NCI-H2081 treated with DMSO at 0.1 percent for 48 hours (cell line): ENCODE measurements at places on chromosomes 13 and 19.

DNA sequence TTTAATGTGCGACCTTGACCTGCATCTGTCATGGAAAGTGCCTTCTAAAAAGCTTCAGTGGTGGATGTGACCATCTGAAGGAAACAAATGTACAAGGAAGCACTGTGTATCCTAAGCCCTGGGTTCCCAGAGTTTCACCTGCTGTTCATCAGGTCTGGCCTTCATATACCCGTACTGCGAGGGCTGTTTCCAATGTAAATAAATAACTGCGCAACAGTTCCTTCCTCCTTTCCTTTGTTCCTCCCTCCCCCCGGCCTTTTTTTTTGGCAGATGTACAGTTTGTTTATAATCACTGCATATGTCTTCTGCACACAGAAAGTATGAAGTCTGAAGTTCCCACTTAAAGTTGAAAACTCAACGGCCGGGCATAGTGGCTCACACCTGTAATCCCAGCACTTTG lies 5.2 kb downstream of the FAAP24 start:
- no peak for DNase-seq

- DNase-seq: no peak
Measured at GRCh38 chr19:14503285-14503684, 7.4 kb upstream of the GIPC1 start.

GRCh38 chr13:92547266-92547665 lies 679.3 kb upstream of the GPC6 start:
- no peak for DNase-seq

DNA sequence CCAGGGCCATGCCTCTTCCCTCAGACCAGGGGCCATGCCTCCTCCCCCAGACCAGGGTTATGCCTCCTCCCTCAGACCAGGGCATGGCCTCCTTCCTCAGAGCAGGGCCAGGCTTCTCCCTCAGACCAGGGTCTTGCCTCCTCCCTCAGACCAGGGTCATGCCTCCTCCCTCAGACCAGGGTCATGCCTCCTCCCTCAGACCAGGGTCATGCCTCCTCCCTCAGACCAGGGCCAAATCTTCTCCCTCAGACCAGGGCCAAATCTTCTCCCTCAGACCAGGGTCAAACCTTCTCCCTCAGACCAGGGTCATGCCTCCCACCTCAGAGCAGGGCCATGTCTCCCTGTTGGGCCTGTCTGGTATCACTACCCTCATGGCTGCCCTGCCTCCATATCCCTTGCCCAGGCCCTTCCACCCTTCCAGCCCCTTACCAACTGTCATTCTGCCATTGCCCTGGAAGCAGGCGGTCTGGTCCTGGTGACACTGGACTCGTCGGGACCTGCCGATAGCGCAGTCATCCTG lies 4.2 kb downstream of the LYPD5 start:
- no peak for DNase-seq

DNA sequence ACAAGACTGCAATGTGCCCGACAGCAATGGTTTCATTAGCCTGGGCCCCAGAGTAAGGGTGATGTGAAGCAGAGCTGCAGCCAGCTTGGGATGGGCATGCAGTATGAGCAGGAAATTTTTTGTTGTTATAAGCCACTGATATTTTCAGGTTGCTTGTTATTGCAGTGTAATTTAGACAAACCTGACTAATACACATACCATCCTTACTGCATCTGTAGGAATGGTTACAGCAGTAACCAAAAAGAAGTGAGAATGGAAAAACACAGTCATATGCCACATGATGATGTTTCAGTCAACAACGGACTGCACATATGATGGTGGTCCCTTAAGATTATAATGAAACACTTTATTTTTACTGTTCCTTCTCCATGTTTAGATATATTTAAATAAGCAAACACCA lies 8.6 kb upstream of the POMP start:
- no peak for DNase-seq

DNA sequence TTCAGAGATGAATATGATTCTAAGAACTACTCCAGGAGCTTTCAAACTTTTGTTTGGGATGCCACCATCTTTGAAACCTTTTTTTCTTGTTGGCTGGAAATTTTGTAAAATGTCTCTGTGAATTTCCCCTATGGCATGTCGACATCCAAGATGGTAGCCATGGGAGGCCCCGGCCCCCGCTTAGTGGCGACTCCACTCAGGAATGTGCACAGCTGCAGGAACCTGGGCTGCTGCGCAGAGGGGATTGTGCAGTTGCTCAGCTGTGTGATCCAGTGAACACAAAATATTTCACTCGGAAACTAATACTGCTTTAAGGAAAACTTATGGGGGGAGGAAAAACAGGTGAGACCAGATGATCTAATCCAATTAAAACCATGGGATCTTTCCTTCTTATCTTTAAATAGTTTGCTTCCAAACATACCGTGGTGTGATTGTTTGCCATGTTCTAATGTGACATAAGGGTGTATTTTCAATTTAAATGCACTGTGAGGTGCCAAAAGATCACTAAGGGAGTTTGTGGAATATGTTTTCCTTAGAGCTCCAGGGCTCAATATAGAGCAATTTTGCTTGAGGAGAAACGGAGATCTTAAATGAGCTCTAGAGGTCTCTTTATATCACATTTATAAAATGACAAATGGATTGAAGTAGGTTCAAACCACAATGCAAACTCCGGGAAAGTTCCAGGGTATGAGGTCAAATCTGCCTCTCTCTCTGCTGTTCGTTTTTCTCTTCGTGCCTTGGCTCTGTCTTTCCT lies 497.7 kb downstream of the FGF9 start:
- DNase-seq: no peak

GRCh38 chr13:54875111-54875510 lies 1846.5 kb downstream of the OLFM4 start:
- no peak for DNase-seq

DNA sequence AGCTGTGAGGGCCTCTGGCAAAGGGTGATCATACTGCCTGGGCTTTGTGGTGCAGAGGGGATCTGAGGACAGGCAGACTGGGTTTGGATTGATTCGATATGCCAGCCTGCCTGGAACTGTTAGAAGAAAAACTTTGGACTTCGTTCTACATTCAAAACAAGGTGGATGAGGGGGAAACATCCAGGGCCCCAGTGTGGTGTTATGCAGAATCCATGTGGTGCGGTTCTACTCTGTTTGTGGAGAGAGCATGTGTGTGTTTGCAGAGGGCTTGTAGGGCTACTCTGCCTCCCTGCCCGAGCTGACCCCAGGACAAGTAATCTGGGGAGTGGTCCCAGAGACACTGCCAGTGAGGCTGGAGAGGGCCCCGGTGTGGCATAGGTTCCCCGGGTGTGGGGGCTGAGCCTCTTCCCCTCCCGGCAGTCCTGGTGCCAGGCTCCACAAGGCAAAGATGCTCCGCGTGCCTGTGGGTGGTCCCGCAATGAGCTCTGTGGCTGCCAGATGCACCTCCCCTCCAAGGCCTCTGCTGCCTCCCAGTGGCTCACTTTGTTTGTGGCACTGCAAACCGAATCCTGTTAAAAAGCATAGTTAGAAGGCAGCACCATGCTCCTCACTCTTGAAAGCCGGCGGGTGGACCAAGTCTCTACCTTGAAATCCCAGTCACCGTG lies 22.3 kb upstream of the TFDP1 start:
- peak; percentile 7 for DNase-seq

DNA sequence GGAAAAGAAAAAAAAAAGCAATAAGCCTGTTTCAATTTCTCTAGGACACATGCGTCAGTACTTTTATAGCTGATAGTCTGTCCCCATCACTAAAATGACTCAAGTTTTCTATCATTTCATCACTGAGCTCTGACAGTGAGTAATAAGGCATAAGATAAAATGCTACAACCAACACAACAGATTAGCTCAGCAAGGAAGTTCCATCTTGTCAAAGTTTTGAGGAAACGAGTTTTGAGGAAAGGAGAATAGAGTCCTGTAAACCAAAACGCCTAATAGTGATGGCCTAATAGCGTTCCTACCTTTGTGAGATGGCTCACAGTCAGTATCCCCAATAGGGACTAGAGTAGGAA lies 145.1 kb downstream of the LACC1 start:
- DNase-seq: no peak
